ENCODE measurements at places on chromosomes 1 and 21.

DNA sequence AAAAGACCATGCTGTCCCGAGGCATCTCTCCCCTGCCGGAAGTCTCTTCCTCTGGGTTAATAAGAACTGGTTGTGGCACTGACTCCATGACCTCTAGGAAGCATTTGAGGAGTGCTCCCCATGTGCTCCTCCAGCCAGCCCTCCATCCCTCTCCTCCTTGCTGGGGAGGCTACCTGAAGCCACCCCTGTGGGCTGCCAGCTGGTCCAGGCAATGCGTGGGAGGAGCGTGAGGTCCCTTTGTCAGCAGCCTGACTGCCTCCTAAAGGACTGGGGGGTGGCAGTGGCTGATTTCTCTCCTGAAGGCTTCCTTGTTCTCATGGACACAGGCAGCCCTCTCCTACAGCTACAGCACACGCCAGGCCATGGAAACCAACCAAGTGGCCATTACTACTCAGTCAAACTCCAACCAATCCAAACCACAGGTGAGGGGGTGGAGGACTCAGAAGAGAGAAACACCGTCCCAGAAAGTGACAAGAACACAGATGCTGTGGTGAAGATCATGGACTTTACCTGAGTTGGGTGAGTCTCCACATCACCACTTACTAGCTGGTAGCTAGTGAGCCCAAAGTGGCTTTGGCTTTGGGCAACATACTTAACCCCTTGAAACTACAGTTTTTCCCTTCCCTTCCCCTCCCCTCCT lies 35.2 kb downstream of the NENF start:
- DNase-seq, result no peak

DNA sequence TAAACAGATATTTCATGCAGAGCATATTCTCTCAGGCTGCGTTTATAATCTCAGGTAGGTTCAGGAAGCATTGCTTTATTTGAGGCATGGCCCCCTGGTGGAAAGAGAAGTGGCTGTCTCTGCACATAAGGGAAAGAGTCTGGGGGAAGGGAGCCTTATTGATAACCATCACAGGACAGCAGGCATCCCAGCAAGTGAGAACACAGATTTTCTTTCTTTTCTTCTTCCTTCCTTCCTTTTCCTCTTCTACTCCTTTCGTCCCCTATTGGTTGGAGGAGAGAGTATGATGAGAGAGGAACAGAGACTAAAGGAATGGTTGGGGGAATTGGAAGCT lies 21.9 kb downstream of the TSNAX start:
- no peak for DNase-seq

DNA sequence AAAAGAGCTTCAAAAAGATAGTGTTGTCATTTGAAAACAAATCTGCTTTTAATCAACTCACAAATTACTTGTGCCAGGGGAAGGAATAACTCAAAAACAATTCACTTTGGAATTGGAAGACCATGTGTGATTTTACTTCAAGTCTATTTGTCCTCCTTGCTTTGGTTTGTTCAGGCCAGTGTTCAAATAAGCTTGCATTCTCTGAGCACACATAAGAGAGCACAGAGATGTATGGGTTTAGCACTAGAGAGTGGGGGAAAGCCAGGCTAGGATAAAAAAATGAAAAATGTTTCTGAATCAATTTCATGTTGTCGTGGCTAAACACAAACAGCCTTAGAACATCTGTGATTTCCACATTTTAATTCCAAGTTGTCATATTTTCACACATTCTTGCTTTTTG lies 325.7 kb upstream of the LYPLAL1 start:
- DNase-seq, result no peak

GRCh38 chr1:21874778-21875547 lies 62.1 kb downstream of the HSPG2 start:
- no peak for DNase-seq

DNA sequence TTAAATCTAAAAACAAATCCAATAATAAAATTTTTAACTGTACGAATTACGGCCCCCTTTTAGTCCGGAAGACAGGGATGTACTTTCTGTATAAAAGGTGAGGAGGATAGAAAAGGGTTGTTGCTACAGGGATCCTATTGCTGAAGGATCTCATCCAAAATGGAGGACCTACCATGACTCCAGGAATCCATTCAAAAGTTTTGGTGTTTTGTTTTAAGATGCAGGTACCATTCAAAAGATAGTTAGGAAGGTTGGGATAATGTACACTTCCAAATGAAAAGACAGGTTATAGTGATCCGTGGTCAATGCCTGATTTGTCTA lies 1.3 kb upstream of the ENAH start:
- DNase-seq, result no peak

DNA sequence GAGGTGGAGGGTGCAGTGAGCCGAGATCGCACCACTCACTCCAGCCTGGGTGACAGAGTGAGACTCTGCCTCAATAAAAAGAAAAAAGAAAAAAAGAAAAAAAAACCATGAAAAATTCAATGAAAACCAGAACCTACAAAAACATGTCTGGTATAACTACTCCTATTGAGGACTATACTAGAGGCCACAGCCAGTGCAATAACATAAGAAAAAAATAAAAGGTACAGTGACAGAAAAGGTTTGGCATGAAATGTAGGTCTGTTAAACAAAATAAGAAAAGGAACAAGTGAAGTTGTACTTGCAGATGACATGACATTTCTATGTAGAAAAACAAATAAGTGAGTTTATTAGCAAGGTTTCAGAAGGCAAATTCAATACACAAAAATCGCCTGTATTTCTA lies 8.2 kb downstream of the NADK start:
- DNase-seq, result no peak

- DNase-seq, result no peak
Measured at GRCh38 chr1:212106286-212106792, 70.8 kb downstream of the DTL start.

DNA sequence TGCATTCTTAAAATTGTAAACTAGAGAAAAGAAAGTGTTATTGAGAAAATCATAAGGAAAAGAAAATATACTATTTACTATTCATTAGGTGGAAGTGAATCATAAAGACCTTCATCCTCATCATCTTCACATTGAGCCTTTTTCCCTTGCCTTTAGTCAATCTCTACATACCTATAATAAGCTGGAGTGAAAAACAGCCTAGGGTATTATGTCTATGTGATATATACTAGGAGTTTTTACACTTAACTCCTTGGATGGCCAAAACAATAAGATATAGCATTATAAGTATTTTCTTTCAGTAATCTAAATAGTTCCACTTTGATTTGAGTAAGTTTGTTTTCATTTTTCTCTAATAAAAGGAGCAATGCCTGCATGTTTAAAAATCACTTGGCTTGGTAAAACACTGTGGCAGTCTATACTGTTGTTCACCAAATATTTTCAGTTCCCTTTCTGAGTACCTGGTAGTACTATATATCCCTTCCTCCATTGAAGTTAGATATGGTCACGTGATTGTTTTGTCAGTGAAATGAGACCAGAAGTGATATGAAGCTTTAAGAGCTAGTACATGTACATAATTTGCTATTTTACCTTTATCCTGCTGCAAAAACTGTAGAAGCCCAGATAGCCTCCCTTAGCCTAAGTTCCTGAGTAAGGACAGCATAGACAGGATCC lies 78.3 kb downstream of the CLEC20A start:
- no peak for DNase-seq

DNA sequence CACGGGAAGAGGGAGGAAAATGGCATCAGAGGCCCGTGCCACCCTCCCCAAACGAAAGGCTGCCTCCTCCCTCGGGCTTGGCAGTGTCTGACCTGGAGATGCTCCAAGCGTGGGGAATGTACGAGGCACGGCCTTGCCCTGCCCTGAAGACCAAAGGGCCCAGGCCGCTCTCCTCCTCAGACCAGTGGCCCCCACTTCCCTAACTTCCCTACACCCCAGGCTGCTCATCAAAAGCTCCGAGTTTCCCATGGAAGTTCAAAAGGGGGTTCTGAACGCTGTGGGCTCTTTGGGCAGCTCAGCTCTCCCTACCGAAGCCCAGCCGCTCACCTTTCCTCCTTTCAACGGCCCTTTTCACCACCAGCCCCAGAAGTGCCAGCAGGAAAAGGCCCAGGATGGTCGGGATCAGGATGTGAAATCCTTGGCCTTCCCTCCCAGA lies 11.8 kb downstream of the FCMR start:
- DNase-seq, result no peak

GRCh38 chr1:117037802-117038201 lies 22.3 kb upstream of the TTF2 start:
- DNase-seq, result no peak

GRCh38 chr1:234718496-234719453 lies 108.8 kb upstream of the IRF2BP2 start:
- DNase-seq, result no peak

GRCh38 chr1:38283696-38284470 lies 237.3 kb upstream of the POU3F1 start:
- no peak for DNase-seq

- no peak for DNase-seq
Measured at GRCh38 chr1:30477588-30477987, 245.8 kb downstream of the MATN1 start.

DNA sequence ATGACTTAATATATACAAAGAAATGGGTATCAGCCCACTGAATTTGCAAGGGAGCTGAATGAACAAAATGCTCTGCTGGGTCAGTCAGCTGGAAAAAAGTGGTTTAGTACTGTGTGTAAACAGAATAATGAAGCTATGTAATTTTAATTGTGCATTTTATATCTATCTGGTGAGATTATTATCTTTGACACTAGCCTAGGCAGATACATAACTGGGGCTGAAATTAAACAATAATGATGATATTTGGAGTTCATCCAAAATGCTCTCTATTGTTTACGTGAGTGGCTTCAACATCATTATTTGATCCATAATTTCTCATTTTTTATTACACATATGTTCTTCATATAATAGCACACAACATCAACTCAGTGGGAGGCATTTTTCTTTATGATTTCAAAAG lies 208.5 kb upstream of the SNX7 start:
- no peak for DNase-seq

- no peak for DNase-seq
Measured at GRCh38 chr1:204468206-204468605, 26.4 kb downstream of the PIK3C2B start.

Data from astrocyte of the cerebellum (primary cell).